ENCODE measurements at places on chromosomes 5 and 9. TPM values are rescaled to one million over a fixed set of nuclear protein-coding genes. Genes with fewer than 3 reads are reported as not detected.

Gene SAXO1
- under 0.01 TPM for total RNA-seq

Gene TAF11L12
- not detected for total RNA-seq

Gene LHX6
- 0.14 TPM for total RNA-seq

Gene GABRA1
- not detected for total RNA-seq

Gene C9orf153
- total RNA-seq, result 0.07 TPM

Gene ATG10
- 4.8 TPM for total RNA-seq

Gene ZBED3
- 3.6 TPM for total RNA-seq

Gene PNPLA7
- 0.20 TPM for total RNA-seq

Gene HAVCR2
- 0.07 TPM for total RNA-seq

Gene ZNF618
- total RNA-seq, result 15.8 TPM

Gene LRRC19
- total RNA-seq, result not detected

Gene TCF7
- total RNA-seq, result 0.07 TPM

Gene C9orf72
- total RNA-seq, result 8.3 TPM

Gene LHX3
- not detected for total RNA-seq

Gene WNK2
- total RNA-seq, result not detected

Gene OLFM1
- 0.46 TPM for total RNA-seq

Gene FAM81B
- 0.20 TPM for total RNA-seq

Gene SLC9A3
- 0.71 TPM for total RNA-seq

Gene PCDHAC1
- 0.07 TPM for total RNA-seq

Gene ADAMTSL2
- total RNA-seq, result not detected

Gene NOXA1
- 0.66 TPM for total RNA-seq

Gene UBLCP1
- total RNA-seq, result 11.7 TPM

Gene ICE1
- total RNA-seq, result 33.8 TPM

Gene ACOT12
- total RNA-seq, result 0.13 TPM

Gene CDKN2AIPNL
- total RNA-seq, result 49.1 TPM

Gene ADCY2
- total RNA-seq, result not detected

Gene GGTA1
- 0.53 TPM for total RNA-seq

Gene PRRX2
- total RNA-seq, result not detected

Gene OTP
- not detected for total RNA-seq

Gene GPR21
- total RNA-seq, result 0.46 TPM

Gene AKNA
- 5.4 TPM for total RNA-seq

Gene ZNF366
- 0.46 TPM for total RNA-seq

Gene SLC45A2
- 0.13 TPM for total RNA-seq

Gene TIMD4
- not detected for total RNA-seq

Gene SPATA31D1
- total RNA-seq, result not detected

Gene PCDHB11
- total RNA-seq, result 0.13 TPM

Gene CDX1
- not detected for total RNA-seq

Gene LTC4S
- 0.66 TPM for total RNA-seq

Gene SHISAL2B
- not detected for total RNA-seq

Gene PGM5
- 0.26 TPM for total RNA-seq

Gene IQGAP2
- 8.3 TPM for total RNA-seq

Gene TRPM3
- total RNA-seq, result 2.9 TPM

Gene RANBP3L
- total RNA-seq, result not detected

Gene FOXD4L4
- 0.25 TPM for total RNA-seq

Gene SLC31A2
- total RNA-seq, result 5.2 TPM

Gene ISL1
- total RNA-seq, result not detected

Gene PROB1
- total RNA-seq, result 2.5 TPM

Gene SMIM33
- total RNA-seq, result not detected

Gene JAKMIP2
- total RNA-seq, result not detected

Gene KLHL3
- 14.9 TPM for total RNA-seq

Gene SPATA6L
- total RNA-seq, result 2.5 TPM

Gene PCDHAC2
- 2.5 TPM for total RNA-seq
